WTC11 (cell line): ENCODE measurements at places on chromosomes 2 and 18.

GRCh38 chr2:85758361-85759256 is 4.8 kb downstream of the ATOH8 start:
- H3K27ac ChIP-seq = no peak overlapping the region
- DNase-seq = no peak
- H3K27me3 ChIP-seq = peaks cover 52% of the 10 kb centered on the region
- H3K4me3 ChIP-seq = no peak overlapping the region
- H3K36me3 ChIP-seq = no peaks in the 10 kb centered on the region
- H3K4me1 ChIP-seq = peaks cover 8% of the 10 kb centered on the region

DNA sequence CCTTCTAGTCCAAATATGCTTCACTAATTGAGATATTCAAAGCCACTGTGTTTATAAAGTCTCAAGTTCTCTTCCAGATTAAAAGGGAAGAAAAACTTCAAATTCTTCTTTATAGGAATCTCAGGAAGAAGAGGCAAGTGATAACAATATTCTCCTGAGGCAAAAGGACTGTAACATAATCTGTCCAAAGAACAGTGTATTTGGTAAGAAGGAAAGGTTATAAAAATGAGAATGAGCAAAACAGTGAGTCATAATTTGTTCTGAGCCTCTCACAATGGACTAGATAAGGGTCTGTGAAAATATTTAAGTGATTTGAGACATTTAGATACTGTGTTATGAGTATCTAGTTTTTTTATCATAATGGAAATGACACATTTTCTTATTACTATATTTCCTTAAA is 44.3 kb downstream of the SNRPD1 start:
- H3K36me3 ChIP-seq = peaks cover 7% of the 10 kb centered on the region
- no peaks in the 10 kb centered on the region for H3K4me1 ChIP-seq
- DNase-seq = no peak
- H3K4me3 ChIP-seq = no peak overlapping the region
- no peak overlapping the region for H3K27ac ChIP-seq
- H3K27me3 ChIP-seq = no peaks in the 10 kb centered on the region

DNA sequence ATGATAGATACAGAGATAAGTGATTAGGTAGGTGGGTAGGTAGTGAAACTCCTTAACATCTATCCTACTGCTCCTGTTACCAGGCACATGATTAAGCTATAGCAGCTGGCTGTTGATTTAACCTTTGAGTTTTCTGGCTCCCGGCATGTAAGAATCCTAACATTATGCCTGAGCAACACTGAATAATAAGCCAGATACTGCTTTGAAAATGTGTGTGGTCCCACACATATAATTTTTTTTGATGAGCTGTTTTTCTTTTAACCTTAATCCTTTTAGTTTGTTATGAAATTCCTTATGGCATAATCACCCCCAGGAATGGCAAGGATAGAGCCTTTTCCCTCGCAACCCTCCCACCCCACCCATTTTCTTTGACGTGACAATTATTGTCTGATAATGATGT is 104.2 kb upstream of the NEUROD1 start:
- no peaks in the 10 kb centered on the region for H3K36me3 ChIP-seq
- DNase-seq = no peak
- H3K27ac ChIP-seq = no peak overlapping the region
- peaks cover 13% of the 10 kb centered on the region for H3K4me1 ChIP-seq
- no peaks in the 10 kb centered on the region; the same call in 1 of the 2 replicates for H3K27me3 ChIP-seq
- H3K4me3 ChIP-seq = no peak overlapping the region

DNA sequence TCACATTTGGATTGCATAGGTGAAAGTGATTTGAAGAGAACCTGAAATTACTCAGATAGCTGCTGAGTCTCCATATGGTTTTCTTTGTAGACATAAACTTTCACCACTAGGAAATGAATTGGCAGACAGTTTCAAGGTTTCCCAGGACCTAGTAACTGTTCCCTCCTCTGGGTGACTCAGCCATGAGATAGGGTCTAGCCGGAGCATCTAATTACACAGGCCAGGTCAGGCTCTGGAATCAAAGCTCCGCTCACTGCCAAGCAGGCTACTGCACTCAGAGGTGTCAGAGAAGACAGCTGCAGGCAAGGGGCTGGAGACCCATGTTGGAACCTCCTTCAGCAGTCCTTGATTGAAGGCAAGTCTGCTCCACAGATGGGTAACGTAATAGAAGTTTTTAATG is 429.2 kb downstream of the TNS1 start:
- DNase-seq = no peak
- H3K36me3 ChIP-seq = no peaks in the 10 kb centered on the region
- no peak overlapping the region for H3K4me3 ChIP-seq
- no peaks in the 10 kb centered on the region for H3K4me1 ChIP-seq

DNA sequence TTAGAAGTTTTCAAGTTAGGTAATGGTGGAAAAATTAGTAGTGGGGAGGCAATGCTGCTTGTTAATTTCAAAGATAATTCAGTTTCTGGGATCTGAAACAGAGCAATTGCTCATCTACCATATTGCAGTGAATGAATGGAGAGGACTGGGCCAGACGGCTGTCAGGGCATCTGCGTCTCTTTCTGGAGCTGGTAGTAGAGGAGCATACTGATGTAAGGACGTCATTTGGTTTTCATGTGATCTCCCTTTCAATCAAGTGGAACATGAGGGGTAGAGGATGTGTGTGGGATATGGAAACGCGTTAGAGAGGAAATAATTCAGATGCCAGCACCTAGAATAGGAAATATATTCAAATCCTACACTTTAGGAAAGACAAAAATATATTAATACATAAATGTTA is 490.3 kb downstream of the ADCYAP1 start:
- H3K36me3 ChIP-seq = no peaks in the 10 kb centered on the region
- H3K27me3 ChIP-seq = no peaks in the 10 kb centered on the region; the same call in 1 of the 2 replicates
- DNase-seq = no peak
- H3K4me1 ChIP-seq = no peaks in the 10 kb centered on the region

- H3K27me3 ChIP-seq = no peaks in the 10 kb centered on the region
- no peak for DNase-seq
- H3K4me3 ChIP-seq = no peak overlapping the region
- H3K27ac ChIP-seq = no peak overlapping the region
These were observed 12.9 kb upstream of the MRO start for GRCh38 chr18:50832754-50833153.

- H3K27ac ChIP-seq = no peak overlapping the region
- H3K36me3 ChIP-seq = no peaks in the 10 kb centered on the region
- DNase-seq = no peak
- peaks cover 19% of the 10 kb centered on the region for H3K4me1 ChIP-seq
- H3K4me3 ChIP-seq = no peak overlapping the region
These were observed 7.3 kb upstream of the SETBP1 start for GRCh38 chr18:44673256-44673880.

GRCh38 chr2:144686518-144687215 is 166.7 kb upstream of the ZEB2 start:
- H3K27ac ChIP-seq = no peak overlapping the region
- H3K4me1 ChIP-seq = peaks cover 11% of the 10 kb centered on the region
- DNase-seq = no peak
- no peaks in the 10 kb centered on the region for H3K27me3 ChIP-seq
- no peaks in the 10 kb centered on the region for H3K36me3 ChIP-seq

DNA sequence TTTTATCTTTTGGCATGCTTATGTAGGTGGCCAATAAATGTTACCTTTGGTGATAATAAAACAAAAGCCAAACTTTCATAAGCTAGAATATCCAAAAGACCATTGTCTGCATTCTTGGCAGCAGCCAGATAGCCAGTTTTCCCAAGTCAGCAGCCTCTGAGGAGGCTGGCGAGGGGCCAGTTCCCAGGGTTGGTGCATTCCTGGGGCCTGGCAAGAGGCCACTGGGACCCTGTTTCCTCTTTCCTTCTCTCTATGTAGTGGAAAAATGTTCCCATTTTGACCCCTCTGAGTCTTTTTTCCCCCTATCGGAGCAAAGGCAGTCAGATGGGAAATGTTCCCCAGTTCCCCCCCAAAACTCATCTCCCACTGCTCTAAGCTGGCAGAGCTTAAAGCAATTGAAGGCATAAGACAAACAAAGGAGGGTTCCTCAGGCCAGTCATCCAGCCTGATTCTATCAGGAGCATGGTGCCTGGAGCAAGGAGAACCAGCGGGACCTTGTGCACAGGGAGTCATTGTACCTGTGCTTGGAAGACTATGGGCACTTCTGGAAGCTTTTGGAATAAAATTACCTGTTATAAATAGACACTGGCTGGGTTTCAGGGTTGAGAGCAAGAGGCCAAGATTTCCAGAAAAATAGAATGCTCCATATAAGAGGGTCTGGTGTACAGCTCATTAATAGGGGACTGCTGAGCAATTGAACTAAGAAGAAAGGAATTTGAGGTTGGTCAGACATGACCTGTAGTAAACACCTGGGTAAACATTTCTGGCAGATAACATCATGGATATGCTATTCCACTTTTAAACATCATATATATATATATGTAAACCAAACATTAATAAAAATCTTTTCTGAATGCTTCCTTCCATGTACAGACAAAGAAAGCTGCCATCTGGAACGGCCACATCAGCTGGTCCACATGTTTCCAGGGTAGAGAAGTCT is 63.4 kb downstream of the NCKAP5 start:
- H3K4me3 ChIP-seq = no peak overlapping the region
- no peak for DNase-seq
- H3K27ac ChIP-seq = no peak overlapping the region
- no peaks in the 10 kb centered on the region for H3K4me1 ChIP-seq

DNA sequence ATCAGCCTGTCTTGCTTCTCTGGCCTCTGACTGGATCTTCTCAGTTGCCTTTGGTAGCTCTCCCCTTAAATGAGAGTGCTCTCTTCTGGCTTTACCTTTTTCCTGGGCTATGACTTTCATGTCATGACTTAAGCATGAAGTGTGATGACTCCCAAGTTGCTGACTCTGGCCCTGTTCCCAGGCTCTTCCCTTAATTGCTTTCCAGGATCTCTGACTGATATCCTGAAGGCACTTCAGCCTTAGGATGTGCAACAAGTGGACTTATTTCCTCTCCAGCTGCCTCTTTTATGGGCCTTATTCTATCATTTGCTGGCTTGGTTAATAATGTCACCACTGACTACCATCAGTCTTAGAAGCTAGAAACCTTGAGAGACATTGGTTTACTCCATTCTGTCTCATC is 17.4 kb downstream of the SEMA4F start:
- H3K4me1 ChIP-seq = no peaks in the 10 kb centered on the region
- H3K36me3 ChIP-seq = 0 out of 2 replicates have a peak, but pooled peaks cover 4% of the 10 kb centered on the region
- no peak for DNase-seq
- H3K4me3 ChIP-seq = no peak overlapping the region
- H3K27ac ChIP-seq = no peak overlapping the region

DNA sequence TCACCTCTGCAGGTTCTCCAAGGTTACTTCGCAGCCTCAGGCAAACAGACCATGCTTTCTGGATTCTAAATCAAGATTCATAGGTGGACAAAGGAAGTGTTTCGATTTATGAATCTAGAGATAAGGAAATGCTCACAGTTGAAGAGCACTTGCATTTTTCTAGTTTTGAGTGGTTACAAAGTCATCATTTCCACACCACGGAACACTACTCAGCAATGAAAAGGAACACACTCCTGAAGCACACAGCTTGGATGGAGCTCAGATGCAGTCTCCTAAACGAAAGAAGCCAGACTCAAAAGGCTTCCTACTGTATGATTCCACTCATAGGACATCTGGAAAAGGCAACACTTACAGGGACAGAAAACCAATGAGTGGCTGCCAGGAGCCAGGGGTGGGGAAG is 31.7 kb downstream of the SDC1 start:
- H3K27ac ChIP-seq = no peak overlapping the region
- H3K27me3 ChIP-seq = no peaks in the 10 kb centered on the region
- DNase-seq = no peak
- peaks cover 23% of the 10 kb centered on the region for H3K4me1 ChIP-seq
- no peak overlapping the region for H3K4me3 ChIP-seq
- H3K36me3 ChIP-seq = no peaks in the 10 kb centered on the region

- peaks cover 6% of the 10 kb centered on the region; the same call in 1 of the 2 replicates for H3K27me3 ChIP-seq
- DNase-seq = no peak
- H3K36me3 ChIP-seq = peaks cover 5% of the 10 kb centered on the region
- no peaks in the 10 kb centered on the region for H3K4me1 ChIP-seq
These were observed 32.4 kb downstream of the ASB1 start for GRCh38 chr2:238459081-238459629.
